Hematopoietic multipotent progenitor cell treated with erythropoietin and hydrocortisone succinate and interleukin-3 and kit ligand, for 6 days (in vitro differentiated cells): ENCODE measurements at places on chromosomes 3 and 15.
A peak's percentile ranks its signal among the peaks of the same experiment; 100 is the strongest.

- DNase-seq = no peak
These were observed 51.1 kb downstream of the ZIC4 start for GRCh38 chr3:147355084-147355752.

- no peak for DNase-seq
These were observed 34.4 kb upstream of the SLCO2A1 start for GRCh38 chr3:134064081-134064480.

DNA sequence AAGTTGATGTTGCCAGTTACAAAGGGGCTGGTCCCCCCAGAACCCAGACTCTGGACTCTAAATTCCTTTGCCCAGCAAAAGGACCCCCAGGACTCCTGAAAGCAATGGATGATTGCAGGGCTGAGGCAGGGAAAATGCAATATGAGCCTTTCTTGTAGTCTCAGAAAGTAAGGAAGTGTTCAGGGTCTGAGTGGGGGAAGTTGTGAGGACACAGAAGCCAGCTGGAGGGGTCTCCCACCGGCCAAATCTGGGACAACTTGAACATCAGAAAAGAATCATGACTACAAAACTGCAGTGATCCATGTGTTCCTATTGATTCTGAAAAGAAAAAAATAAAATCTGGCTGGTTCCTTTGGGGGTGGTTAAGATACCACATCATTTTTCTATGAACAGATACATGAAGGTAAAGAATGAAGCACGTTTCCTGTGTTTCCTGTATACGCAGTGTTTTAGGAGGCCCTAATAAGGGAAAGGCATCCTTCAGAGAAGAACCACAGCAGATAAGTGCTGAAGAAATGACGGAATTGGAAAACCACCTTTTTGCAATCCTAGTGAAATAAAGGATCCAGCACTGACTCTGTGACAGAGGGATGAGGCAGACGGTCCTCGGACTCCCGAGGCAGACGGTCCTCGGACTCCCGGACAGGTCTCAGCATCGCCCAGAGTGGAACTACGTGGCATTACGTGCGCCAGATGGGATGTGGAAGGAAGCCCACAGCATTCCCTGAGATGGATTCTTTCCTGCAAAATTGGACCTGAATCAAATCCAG, 22.2 kb upstream of the GRIP2 start:
- DNase-seq = no peak

DNA sequence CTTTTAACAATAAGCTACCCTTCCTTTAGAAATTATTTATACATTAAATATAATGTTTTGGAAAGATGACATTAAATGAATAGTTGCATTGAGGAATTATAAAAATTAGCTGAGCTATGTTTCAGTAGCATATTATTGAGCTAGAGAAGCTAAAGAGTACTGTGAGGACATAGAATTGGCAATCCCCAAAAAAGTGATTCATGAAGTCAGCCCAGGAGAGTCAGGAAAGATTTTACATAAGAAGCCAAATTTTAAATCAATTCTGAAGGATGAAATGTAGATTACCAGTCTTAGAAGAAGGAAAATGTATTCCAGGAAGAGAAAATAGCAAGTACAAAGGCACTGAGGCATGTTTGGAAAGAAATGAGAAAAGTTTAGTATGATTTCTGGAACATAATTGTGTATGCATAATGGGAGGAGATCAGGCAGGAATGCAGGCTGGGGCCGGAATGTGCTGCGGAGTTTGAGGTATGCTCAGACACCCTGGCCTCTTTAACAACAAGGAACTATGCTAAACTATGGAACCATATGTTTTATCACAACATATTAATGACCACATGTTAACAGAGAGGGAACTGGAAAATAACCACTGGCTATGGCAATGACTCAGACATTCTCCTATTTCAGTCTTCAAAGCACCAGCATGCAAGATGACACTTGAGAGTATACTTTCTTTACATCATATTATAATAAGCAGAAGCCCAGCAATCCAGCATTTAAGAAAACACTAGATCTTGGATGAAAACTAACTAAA, 103.3 kb upstream of the COL8A1 start:
- no peak for DNase-seq

DNA sequence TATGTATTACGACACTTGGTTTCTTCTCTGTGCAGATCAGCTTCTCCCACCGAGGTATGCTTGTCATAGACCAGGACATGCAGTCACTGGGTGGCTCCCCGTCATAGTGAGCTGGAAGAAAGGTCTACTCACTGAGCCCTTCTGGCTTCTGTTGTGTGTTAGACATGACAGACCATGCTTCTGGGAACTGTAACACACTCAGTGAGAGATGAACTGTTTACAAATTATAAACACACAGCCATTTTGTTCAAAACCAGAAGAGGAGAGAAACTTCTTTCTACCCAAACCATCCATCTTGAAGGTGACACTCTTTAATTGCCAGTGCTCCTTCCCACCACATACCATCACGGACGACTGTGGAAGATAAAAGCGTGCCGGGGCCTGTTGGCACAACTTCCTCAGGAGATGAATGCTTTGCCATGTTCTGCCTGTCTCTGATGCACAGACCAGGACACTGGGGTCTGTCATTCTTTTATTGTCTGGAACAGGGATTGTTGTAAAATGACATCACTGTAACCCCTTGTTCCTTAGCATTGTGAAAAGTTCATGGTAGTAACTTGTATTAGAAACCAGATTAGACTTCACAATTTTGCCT, 214.3 kb downstream of the MCTP2 start:
- no peak for DNase-seq

- DNase-seq = peak; percentile 27
These were observed 67.5 kb upstream of the AKAP13 start for GRCh38 chr15:85312929-85313331.

DNA sequence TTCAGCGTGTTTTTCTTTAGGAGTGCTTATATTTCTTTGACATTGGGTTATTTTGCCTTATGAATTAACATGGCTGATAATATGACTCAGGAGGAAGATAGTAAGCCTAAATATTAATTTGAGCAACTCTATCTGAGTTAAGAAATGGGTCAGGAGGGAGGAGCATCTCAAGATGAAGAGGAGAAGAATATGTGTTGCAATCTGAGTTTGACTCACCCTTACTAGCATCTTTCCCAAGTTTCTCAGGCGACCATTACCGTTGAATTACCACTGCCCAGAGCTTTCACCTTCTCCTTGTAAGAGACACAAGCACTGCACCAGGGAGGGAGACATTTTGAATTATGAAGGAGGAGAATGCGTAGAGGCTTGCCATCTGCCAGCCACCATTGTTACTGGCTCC, 138.3 kb upstream of the MYRIP start:
- no peak for DNase-seq
